MCF 10A (cell line): ENCODE measurements at places on chromosomes 3 and 15.

DNA sequence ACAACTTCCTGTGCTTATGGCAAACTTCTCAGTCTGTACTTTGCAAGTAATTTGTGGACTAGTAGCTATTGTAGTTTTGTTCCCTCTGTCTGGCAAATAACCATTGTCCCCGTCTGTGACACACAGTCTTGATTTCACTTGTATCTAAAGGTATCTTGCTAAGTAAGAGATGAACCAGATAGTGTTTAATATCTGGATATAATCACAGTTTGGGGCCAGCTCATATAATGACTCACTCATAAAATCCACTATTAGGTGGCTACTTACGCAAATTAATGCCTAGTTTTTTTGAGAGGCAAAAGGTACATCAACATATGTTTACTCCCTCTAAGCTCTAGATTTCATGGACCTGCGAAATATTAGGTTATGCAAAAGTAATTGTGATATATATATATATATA, 30.4 kb downstream of the VGLL3 start:
- no peak for DNase-seq

DNA sequence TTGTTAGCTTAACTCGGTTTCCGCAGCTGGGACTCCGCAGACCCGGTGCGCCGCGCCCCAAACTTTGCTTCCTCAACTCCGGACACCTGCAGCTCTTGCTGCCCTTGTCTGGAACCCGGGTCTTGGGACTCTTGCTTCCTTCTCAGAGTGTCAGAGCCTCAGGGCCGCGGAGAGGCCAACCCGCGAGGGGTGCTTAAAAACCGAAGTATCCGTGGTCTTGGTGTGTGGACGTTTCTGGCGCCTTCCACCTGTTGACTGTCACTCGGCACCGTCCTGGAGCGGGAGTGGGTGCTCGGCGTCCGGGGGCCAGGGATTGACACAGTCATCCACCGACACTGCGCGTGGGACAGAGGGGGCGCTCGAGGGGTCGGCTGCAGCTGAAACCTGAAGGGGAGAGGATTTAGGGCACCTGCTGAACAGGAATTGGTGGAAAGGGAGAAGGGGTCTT, 386 bp downstream of the SQOR start:
- DNase-seq = no peak

DNA sequence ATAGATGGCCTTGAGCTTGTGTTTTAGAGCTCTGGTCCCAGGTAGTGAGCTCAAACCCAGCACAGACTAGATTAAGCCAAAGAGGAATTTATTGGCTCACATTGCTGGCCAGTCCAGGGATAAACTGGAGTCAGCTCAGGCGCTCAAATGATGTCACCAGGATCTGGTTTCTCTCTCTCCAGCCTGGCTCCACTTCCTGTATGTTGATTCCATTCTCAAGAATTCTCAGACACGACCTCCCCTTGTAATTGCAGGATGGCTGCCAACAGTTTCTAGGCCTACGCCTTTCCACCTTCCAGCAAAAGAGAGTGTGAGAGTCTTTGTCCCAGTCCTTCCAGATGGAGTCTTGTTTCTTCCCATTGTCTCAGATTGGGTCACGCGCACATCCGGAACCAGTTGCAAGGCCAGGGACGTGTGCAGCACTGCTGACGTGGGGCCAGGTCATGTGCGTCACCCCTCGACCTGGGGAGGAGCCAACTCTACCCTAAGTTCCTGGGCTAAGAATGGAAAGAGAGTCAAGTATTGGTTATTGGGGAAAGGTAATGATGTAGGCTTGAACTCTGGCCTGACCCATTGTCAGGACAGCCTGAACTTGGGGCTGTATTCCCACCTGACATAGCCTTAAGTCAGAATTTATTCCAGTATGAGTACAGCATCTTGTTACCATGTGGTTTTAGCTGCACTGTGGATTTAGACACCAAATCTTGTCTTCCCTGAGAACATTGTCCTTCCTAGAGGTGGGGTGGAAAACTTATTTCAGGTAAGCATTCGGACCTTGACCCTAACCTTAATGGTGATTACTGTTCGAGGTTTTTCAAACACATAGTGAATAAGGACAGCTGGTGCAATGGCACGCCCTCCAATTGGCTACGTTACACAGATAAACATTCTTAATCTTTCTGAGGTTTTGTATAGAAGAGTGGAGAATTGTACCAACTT, 31.6 kb downstream of the CACNA1D start:
- no peak for DNase-seq

GRCh38 chr3:82281205-82281604, 519.8 kb upstream of the GBE1 start:
- peak; percentile 50 for DNase-seq

- DNase-seq = no peak
Measured at GRCh38 chr15:69451951-69452691, 497 bp upstream of the RPLP1 start.

DNA sequence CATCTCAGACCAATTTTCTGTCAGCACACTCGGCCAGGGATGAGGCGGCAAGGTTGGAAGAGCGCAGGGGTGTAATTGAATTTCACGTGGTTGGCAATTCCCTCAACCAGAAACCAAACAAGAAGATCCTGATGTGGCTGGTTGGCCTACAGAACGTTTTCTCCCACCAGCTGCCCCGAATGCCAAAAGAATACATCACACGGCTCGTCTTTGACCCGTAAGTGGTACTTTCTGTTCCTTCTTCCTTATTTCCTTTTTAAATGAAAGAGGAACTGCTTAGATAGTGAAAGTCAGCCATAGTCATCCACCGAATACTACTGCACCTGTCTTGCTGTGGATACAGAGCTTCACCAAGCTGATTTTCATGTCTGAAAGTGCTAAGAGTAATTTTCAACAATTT, 60.1 kb downstream of the SGO1 start:
- no peak for DNase-seq

DNA sequence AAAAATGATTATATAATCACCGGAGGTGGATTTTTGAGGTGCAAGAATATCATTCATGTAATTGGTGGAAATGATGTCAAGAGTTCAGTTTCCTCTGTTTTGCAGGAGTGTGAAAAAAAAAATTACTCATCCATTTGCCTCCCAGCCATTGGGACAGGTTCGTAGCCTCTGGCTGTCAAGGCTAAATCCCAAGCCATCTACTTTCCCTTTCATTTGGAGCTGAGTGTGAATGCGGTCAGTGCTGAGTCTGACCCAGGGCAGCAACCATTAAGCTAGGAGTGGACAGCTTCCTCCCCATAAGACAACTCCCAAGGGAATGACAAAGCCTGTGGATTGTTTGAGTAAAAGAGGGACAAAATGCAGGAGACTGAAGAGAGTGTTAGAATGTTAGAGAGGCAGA, 33.6 kb downstream of the PARP14 start:
- no peak for DNase-seq

GRCh38 chr3:186815435-186815834, 9.2 kb upstream of the RFC4 start:
- DNase-seq = peak; percentile 75

DNA sequence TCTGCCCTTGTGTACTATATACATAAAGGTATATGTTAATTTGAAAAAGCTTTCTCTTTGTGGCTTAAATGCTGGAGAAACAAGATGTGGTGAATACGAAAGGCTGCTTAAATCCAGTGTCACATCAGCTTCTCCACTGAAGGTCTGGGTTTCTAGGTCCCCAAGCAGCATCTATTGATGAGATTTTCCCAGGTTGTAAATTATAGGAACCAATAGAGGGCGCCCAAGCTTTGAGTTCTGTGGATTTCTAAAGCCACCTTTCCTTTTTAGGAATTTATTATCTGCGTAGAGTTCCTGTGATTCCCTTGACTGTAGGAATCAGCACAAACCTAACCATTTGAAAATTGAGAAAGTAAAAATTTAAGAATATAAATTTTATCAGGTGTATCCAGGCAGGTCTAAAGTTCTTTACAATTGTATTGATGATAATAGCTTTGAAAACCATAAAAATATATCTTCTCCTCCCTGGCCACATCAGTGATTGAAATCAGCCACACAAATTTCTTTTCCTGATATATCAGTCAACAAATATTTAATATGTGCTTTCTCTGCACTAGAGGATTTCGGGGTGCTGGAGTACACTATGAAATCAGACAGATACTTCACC, 88.3 kb upstream of the ADAMTSL3 start:
- DNase-seq = peak; percentile 44

DNA sequence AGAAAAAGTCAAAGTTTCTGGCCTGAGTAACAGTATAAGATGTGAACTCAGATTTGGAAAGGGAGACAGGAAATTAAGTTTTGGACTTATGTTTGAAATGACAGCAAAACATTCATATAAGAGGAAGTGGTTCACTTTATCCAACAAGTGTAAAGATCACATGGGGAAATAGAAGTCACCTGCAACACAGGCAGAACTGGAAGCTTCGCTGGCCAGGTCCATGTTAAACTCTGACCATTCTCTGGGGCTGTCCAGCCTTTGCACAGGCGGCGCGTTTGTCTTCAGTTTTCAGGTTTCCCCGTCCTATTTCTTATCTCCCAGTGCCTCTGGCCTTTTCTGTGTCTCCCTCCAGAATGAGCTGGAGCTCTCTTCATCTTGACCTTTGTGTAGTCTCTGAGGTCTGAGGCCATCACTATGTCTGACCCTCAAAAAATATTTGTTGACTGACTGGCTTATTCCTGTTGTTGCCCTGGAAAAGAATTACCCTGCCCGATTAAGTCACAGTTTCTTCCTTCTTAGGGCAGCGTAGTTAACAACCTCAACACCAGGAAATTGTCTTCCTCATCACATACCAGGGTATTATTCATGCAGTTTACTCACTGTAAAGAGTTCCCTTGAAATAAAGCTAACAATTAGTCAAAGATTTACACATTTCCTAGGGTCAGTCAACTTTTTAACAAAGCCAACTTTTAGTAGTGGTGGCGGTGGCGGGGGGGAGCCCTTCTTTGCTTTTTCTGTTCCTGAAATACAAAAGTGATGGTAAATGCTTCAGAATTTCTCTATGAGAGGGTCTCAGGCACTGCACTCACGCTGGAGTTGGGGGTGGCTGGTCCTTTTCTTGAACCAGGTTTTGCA, 959 bp upstream of the RASA2 start:
- peak; percentile 35 for DNase-seq

GRCh38 chr3:38608961-38609360, 40.5 kb downstream of the SCN5A start:
- DNase-seq = no peak

- no peak for DNase-seq
Measured at GRCh38 chr3:86845726-86846125, 145.2 kb downstream of the VGLL3 start.

- no peak for DNase-seq
Measured at GRCh38 chr3:185131602-185132256, 21.1 kb downstream of the C3orf70 start.

DNA sequence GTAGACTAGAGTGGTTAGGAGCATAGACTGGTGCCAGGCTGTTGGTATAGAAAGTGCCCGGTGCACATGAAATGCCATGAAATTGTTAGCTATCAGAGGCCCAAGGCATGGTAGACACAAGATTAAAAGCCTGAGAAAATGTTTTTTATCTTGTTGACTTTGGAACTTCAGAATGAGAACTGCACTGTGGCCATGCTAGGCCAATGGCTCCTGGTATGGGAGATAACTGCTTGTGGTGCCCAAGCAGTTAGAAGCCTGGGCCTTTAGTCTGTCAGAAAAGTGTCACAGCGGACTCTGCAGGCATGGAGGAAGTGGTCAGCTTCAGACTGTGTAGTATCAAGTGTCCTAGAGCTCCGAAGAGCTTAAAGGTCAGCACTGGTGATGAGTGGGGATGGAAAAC, 11.9 kb downstream of the FYCO1 start:
- DNase-seq = no peak

DNA sequence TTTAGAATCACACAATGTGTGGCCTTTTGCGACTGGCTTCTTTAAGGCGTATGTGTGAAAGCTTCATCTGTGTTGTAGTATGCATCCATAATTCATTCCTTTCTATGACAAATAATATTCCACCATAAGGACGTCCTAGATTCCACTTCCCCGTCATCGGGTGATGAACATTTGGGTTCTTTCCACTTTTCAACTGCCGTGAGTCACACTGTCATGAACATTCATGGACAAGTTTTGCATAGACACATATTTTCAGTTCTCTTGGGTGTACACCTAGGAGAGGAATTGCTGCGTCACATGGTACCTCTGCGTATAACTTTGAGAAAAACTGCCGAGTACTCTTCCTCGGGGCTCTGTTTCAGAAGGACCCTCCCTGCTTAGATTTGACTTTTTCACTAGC, 97.3 kb downstream of the TOP2B start:
- no peak for DNase-seq

DNA sequence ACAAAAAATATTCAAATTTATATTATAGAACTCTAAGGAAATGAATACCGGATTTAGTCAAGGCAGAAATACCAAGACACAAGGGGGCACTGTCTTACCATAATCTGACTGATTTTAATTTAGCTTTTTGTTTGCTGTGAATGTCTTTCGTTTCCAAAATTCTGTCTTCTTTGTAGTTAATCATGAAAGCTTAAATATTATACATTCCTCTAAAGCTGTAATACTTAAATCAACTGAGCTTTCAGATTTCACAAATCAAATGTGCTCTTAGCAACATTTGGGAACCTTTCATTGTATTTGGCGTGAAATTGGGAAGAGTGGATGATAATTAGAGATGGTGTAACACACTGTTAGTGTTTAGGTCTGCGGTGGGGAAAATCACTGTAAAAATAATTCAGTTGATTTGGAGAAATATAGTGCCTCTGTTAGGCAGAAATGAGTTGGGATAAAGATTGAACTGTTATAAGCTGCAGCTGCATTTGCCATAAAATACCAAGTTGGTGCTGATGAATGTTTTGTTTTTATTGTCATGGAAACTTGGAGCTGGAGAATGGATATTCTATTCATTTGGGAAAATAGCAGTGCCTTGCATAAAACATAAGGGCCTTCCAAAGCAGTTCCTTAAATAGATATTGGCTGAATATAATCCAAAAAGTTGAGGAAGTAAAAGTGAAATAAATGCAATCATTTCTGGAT, 228.2 kb downstream of the TCF12 start:
- DNase-seq = peak; percentile 54

DNA sequence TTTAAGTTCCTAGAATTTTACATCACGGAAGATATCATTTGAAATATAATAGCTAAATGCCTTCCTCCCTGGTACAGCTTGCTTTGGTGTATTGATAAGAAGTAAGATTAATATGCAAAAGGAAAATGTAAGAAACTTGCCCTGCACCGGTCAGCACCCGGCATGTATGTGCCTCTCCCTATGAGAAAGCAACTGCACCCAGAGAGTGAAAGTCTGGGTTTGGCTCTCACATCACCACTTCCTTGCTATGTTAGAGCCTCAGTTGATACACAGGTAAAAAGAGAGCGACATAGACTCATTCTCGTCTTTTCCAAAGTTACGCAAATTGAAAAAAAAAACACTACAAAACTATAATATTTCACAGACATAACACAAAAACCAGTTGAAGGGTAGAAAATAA, 96.7 kb downstream of the FOXP1 start:
- no peak for DNase-seq

- DNase-seq = peak; percentile 35
Measured at GRCh38 chr3:181265750-181266333, 276.3 kb upstream of the DNAJC19 start.

GRCh38 chr3:182438398-182438797, 354.9 kb upstream of the ATP11B start:
- no peak for DNase-seq

- DNase-seq = peak; percentile 78
Measured at GRCh38 chr15:60006203-60006862, 2.2 kb downstream of the FOXB1 start.

- DNase-seq = no peak
Measured at GRCh38 chr3:15443826-15444524, 16.6 kb downstream of the EAF1 start.

GRCh38 chr3:140822401-140823047, 119.1 kb upstream of the SLC25A36 start:
- no peak for DNase-seq
